ENCODE measurements at places on chromosomes 16 and 17. TPM values are rescaled to one million over a fixed set of nuclear protein-coding genes. Genes with fewer than 3 reads are reported as not detected.

DNA sequence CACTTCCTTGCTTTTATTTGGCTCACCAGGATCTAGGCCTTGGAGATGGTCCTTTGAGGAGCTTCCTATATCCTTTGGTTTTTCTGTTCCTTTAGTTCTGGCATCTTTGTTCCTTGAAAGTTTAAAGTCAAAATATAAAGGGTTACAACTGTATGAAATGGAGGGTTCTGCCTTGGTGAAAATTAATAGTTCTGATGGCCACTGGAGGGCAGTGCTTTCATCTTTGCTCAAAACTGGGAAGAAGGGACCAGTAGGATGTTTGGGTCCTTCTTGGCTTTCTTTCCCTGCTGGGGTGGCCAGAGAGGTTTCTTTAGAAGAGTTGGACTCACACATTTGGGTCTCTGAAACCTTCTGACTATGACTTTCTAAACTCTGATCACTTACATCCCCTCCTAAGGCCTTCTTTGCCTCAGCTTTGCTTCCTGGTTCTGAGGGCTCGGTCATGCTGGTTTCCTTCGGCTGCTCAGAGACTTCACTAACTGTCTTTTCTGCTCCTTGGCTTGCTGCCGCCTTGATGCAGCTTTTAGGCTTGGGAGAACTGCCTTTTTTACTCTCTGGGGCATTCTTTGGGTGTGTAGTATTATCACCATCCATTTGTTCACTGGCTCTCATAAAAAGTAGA lies 10.9 kb upstream of the ITGA2B start:
- H3K4me1 ChIP-seq, result no peaks in the 10 kb centered on the region
- peaks cover 33% of the 10 kb centered on the region for H3K36me3 ChIP-seq
- no peak overlapping the region for H3K4me3 ChIP-seq
- DNase-seq, result peak; percentile 33
- no peak overlapping the region for H3K27ac ChIP-seq
- no peaks in the 10 kb centered on the region for H3K27me3 ChIP-seq

DNA sequence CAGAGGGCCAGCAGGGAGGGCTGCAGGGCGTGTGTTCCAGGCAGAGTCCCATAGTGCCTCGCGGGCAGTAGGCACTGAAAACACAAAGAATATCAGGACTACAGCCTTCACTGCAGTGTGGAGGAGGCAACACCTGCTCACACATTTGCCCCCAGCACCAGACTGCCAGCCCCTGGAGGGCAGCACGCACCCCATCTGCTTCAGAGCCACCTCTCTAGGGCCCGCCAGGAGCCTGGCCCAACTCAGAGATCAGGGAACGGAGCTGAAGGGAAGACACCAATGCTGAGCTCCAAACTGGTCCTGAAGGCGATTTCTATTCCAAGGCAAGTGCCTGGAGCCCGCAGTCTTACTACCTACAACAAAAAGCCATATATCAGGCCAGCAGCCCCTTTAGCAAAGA lies 130.3 kb downstream of the ZNF423 start:
- H3K4me1 ChIP-seq, result no peaks in the 10 kb centered on the region
- no peak for DNase-seq
- H3K27me3 ChIP-seq, result no peaks in the 10 kb centered on the region
- no peaks in the 10 kb centered on the region for H3K36me3 ChIP-seq

DNA sequence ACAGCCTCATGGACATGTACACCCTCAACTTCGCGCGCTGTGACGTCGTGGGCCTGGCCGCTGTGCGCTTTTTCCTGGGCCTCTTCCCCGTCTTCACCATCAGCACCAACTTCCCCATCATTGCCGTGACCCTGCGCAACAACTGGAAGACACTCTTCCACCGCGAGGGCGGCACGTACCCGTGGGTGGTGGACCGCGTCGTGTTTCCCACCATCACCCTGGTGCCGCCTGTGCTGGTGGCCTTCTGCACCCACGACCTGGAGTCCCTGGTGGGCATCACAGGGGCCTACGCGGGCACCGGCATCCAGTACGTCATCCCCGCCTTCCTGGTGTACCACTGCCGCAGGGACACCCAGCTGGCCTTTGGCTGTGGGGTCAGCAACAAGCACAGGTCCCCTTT lies 23.5 kb downstream of the GRIN2C start:
- no peaks in the 10 kb centered on the region for H3K27me3 ChIP-seq
- no peak overlapping the region for H3K27ac ChIP-seq
- DNase-seq, result no peak
- peaks cover 60% of the 10 kb centered on the region for H3K4me1 ChIP-seq
- H3K36me3 ChIP-seq, result no peaks in the 10 kb centered on the region
- no peak overlapping the region for H3K4me3 ChIP-seq

KRTAP9-9 gene
- total RNA-seq, result not detected

GRCh38 chr17:80045703-80046102 lies 9.3 kb downstream of the CCDC40 start:
- DNase-seq, result no peak
- H3K4me3 ChIP-seq, result no peak overlapping the region
- no peaks in the 10 kb centered on the region for H3K36me3 ChIP-seq
- no peaks in the 10 kb centered on the region for H3K4me1 ChIP-seq
- H3K27ac ChIP-seq, result no peak overlapping the region

GRCh38 chr16:76956394-76956793 lies 234.6 kb upstream of the MON1B start:
- H3K4me3 ChIP-seq, result no peak overlapping the region
- no peaks in the 10 kb centered on the region for H3K27me3 ChIP-seq
- no peaks in the 10 kb centered on the region for H3K36me3 ChIP-seq
- H3K27ac ChIP-seq, result no peak overlapping the region
- DNase-seq, result no peak

EFCAB13 gene
- total RNA-seq, result 50.4 TPM

DNA sequence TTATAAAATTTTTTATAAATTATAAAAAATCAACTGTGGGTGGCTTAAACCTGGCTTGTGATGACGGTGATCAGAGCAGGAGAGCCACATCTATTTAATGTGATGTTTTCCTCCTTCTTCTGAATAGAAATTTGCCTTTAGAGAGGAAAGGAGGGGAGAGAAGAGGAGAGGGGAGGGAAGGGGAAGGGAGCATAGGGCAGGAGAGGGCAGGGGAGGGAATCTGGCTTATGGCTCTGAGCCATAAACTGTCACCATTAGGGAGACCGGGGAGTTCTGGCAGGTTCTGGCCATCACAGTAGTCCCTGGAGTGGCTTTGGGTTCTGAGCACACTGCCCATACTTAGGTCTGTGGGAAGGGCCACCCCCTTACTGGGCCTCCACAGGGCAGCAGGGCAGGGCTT lies 167.8 kb downstream of the ENGASE start:
- no peak overlapping the region for H3K27ac ChIP-seq
- no peak overlapping the region for H3K4me3 ChIP-seq
- H3K36me3 ChIP-seq, result no peaks in the 10 kb centered on the region
- no peak for DNase-seq

GRCh38 chr17:37737971-37738370 lies 6.9 kb downstream of the HNF1B start:
- no peak overlapping the region for H3K4me3 ChIP-seq
- peaks cover 35% of the 10 kb centered on the region for H3K27me3 ChIP-seq
- H3K4me1 ChIP-seq, result peaks cover 11% of the 10 kb centered on the region
- DNase-seq, result no peak
- H3K36me3 ChIP-seq, result no peaks in the 10 kb centered on the region
- H3K27ac ChIP-seq, result no peak overlapping the region

DNA sequence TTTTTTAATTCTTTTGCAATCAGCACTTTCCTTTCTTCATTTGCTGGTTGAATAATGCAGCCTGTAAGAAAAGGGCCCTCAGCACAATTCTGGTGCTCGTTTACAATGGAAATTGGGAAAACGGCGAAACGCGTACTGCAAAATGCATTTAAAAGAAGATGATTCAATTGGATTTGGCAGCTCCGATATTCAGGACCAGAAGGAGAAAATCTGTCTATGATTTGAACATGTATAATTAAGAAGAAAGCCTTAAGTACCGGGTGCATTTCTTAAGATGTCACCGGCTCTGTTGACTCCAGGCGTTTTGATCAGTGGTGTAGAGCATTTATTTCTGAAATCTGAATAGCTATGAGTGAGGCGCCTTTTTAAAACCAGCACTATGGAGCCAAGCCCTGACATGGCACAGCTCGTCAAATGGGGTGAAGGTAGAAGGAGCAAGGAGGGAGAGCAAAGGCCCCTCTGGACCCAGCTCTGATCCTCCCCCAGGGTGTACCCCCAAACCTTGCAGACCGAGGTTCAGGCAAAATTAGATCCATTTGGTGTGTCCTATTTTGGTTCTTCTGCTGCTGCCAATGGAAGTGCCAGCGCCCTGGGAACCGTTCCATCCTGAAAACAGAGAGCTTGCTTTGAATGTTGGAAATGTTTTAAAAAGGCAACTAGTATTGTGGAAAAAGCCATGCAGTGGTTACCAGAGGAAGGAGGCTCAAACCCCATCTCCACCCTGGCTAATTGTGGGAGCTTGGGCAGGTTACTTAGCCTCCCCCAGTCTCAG lies 161.4 kb upstream of the RPL38 start:
- H3K27me3 ChIP-seq, result no peaks in the 10 kb centered on the region
- H3K27ac ChIP-seq, result no peak overlapping the region
- H3K4me1 ChIP-seq, result no peaks in the 10 kb centered on the region
- no peaks in the 10 kb centered on the region for H3K36me3 ChIP-seq
- H3K4me3 ChIP-seq, result no peak overlapping the region

- H3K27me3 ChIP-seq, result no peaks in the 10 kb centered on the region
- H3K27ac ChIP-seq, result no peak overlapping the region
- DNase-seq, result no peak
- H3K4me1 ChIP-seq, result no peaks in the 10 kb centered on the region
- no peaks in the 10 kb centered on the region for H3K36me3 ChIP-seq
- H3K4me3 ChIP-seq, result no peak overlapping the region
These were observed 239.7 kb upstream of the ERCC4 start for GRCh38 chr16:13680021-13680889.

DNA sequence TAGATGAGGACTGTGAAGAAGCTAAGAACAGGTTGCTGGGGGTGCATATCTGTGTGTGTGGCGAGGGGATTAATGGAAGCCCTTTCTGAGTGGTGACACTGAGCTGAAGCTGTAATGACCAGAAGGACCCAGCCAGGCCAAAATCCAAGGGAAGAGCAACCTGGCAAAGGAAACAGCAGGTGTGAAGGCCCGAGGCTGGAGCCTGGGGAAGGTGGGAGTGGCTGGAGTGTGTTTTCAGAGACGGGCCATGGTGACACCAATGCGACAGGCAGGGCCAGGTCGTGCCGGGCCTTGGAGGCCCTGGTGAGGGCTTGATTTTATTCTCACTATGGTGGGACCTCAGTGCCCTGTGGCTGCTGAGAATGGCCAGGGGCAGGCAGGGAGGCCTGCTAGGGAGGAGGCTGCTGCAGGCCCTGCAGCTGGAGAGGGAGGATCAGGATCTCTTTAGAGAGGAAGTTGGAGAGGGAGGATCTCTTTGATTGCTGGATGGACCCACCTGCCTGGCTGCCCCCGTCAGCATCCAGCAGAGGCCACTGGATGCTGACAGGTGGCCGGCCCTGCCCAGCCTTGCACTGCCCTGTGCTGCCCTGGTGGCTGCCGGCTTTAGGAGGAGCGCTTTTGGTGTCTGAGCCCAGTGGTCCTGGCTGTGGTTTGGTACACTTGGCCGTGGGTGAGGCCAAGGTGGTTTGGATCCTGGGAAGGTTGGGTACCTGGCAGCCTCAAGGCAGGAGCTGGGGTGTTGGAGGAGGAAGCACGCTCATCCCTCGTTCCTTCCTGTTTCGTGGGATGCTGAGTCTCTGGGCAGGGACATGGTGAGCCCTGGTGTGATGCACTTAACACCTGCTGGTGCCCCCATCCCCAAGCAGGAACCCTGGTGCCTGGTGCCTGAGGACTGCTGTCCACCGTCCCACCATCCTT lies 188.3 kb downstream of the SEC14L1 start:
- H3K4me1 ChIP-seq, result peaks cover 50% of the 10 kb centered on the region
- no peaks in the 10 kb centered on the region for H3K36me3 ChIP-seq
- no peak for DNase-seq
- H3K27ac ChIP-seq, result no peak overlapping the region
- no peaks in the 10 kb centered on the region for H3K27me3 ChIP-seq

SMIM36 gene
- total RNA-seq, result not detected

Data from thyroid gland (tissue), 4 donors.